ENCODE measurements at places on chromosomes 5 and 9.

GRCh38 chr5:56166671-56167385 lies 66.3 kb downstream of the ANKRD55 start:
- DNase-seq: peak; percentile 27

DNA sequence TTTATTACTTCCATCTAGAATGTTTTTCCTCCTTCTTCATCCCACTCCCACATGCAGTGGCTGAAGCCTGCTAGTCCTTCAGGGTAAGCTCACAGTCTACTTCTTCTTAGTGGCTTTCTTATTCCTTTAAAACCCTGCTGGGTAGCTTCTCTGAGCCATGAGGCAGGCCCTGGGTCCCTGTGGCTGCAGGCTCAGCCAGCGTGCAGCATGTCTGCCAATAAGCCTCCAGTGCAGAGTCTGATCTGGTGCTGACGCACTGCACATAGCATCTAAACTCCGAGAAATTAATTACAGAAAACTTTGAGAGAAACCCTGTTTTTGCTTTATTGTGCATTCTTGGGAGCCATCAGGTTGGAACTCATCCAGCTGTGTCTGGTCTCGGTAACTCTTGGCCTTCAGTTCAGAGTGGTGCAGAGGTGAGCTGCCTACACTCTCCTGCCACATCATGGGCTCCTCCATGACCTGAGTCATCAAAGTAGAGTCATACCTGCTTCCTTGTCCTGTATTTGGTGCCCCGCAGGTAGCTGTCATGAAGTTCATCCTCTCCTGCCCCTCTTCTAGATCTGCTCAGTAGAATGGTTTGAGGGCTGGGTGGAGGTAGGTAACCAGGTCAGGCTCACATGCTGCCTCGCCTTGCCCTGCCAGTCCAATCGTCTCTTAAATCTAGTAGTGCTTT lies 339.4 kb downstream of the KDM4C start:
- no peak for DNase-seq

- no peak for DNase-seq
Observed at GRCh38 chr9:96177719-96178028, 124.3 kb downstream of the HSD17B3 start.

DNA sequence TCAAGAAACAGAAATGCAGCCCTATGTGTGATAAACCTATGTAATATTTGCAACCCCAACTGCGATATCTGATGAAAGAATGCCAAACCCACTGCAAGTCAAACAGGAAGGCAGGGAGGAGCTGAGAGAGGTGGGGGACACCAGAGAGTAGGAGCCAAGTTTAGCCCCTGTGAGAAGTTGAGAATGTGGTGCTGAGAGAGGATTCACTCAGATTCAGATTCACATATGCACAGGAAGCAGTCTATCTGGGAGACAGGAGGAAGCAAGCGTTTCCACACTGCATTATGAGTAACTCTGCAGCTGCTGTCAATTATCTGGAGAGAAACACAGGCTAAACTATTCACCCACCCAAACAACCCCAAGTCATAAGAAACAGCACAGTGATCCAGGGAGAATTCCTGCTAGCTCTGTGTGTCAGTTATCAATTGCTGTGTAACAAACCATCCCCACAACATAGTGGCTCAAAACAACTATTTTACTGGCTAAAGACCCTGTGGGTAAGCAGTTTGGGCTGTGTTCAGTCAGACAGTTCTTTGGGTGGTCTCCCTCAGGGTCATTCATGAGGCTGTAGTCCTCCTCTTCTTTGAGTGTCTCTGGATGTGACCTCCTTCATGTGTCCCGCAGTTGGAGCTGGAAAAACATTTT lies 161.9 kb upstream of the RAI14 start:
- DNase-seq: peak; percentile 58

GRCh38 chr5:61409568-61409967 lies 77.5 kb downstream of the ZSWIM6 start:
- DNase-seq: no peak

DNA sequence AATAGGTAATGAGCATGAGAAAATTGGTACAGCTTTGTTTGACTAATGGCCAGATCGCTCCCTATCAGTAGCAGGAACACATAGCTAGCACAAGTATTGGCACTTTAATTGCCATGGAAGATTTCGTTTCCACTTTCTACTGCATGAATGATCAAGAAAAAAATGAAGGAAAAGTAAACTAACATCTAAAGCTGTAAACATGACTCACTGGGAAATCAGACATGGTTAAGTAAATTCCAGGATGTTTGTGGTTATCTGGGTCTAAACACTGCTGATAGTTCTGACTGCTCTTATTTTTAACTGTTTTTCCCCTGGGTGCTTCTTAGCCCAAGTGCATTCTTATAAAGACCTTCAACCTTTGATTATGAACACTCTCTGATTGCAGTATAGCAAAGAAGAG lies 388.9 kb downstream of the NR2F1-AS1 start:
- no peak for DNase-seq

DNA sequence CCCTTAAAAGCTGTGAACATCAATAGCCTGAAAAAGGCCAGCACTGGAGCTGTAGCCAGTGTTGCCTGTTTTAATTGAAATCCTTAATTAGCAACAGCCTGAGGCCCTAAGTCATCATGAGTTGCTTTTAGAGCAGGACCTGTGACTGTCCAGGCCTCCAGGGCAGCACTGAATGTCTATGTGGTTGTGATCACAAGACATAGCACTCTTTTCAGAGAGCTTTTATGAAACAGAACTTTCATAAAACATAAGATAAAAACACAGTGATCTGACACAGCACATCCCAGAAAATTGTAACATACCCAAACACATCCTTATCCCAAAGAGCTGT lies 85.5 kb upstream of the MYO10 start:
- DNase-seq: no peak

- no peak for DNase-seq
Observed at GRCh38 chr9:113603773-113604172, 140.2 kb downstream of the RGS3 start.

- DNase-seq: no peak
Observed at GRCh38 chr9:1102642-1102970, 52.4 kb downstream of the DMRT2 start.

- DNase-seq: no peak
Observed at GRCh38 chr5:43635374-43635773, 32.4 kb downstream of the NNT start.

- no peak for DNase-seq
Observed at GRCh38 chr5:55629815-55630214, 82.3 kb downstream of the SLC38A9 start.

DNA sequence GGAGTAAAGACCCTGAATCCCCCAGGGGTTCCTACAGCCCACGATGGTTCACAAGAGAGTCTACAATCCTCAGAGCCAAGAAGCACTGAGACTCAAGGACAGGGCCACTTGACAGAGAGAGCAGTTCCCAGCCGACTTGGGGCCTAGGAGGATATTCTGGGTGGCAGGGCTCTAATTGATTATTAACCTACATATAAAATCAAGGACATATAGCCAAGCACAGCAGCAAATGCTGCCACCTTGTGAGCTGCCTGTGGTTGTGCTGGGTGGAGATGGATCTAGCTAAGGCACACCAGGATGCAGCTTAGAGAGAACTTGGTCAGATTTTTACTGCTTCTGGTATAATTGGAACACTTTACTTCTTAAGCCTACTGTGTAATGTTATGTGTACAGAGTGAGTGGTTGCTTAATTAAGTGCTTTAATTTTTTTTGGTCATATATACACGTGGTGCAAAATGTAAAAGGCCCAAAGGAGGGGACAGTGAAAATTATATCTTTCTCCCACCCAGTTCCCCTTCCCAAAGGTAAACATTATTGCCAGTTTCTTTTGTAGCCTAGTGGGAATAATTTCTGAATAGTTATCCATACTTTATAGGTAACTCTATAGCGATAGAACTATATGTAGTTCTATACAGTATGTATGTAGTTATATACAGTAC lies 78.8 kb downstream of the F2RL2 start:
- peak; percentile 67 for DNase-seq

DNA sequence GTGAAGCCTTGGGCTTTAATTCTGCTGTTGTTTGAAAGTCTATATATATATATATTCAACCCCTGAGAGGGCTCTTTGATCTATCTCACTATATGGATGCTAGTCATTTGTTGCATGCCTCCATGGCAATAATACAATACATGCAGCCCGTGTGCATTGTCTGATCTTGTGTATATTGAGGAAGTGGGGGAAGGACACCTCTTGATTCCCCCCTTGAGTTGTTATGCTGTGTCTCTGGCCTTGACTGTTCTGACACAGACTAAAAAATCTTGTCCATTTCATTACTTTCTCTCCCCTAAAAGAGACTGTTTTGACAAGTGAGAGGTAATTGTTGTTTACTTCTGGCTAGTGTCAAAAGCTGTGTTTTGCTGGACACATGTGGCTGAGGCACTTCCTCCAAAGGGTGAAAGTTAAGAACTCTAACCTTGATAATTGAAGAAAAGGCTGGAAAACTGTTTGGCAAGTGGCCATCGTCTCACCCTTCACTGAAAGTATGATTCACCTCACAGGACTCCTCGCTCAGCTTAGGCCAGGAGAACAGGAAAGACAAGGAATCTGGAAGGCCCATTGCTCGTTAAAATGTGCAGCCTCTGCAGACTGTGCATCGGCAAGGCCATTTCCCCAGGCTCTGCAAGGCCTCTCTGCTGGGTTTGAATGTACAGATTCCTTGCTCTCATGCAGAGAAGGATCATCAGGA lies 304.0 kb downstream of the PRELID2 start:
- DNase-seq: no peak

- no peak for DNase-seq
Observed at GRCh38 chr5:2742921-2743679, 8.4 kb downstream of the IRX2 start.

DNA sequence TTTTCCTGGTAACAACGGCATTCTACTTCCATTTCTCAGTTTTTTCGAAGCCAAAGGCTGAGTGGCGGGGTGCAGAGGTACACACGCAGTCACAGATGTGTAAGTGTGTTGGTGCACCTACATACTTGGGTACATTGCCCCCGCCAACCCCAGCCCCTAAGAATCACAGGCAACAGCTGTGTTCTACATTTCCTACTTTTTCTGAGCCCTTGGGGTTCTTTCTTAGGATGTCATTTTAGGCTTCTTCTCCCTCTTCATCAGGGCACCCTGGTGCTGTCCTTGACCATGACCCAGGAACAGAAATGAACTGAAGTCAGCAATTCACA lies 104.8 kb downstream of the PAX5 start:
- DNase-seq: no peak

- no peak for DNase-seq
Observed at GRCh38 chr9:98506422-98507054, 202.2 kb downstream of the GABBR2 start.

GRCh38 chr5:112951124-112951702 lies 25.4 kb upstream of the DCP2 start:
- DNase-seq: no peak

- DNase-seq: no peak
Observed at GRCh38 chr9:6975198-6975597, 217.4 kb downstream of the KDM4C start.

DNA sequence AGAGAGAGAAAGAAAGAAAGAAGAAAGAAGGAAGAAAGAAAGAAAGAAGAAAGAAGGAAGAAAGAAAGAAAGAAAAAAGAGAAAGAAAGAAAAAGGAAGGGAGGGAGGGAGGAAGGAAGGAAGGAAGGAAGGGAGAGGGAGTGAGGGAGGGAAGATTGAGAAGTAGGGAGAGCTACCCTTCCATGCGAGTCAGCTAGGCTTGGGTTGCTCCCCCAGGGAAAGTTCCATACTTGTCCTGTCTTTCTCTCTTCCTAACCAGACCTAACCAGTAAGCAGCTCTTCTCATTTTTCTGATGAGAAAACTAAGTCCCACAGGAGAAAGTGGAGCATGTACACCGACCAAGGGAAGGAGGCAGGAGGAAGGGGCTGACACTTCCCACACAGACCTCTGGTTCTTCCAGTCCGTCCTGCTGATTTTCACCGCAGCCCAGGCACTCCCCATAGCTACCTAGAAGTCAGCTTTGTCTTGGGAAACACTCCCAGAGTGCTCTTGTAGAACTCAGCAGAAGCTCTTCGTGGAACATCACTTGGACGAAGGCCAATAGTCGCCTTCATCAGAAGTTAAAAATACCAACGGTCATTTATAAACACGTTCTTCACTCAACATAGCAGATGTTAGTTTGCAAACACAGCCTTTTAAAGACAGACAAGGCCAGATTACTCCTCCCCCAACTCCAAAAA lies 29.0 kb upstream of the ENTREP1 start:
- no peak for DNase-seq

DNA sequence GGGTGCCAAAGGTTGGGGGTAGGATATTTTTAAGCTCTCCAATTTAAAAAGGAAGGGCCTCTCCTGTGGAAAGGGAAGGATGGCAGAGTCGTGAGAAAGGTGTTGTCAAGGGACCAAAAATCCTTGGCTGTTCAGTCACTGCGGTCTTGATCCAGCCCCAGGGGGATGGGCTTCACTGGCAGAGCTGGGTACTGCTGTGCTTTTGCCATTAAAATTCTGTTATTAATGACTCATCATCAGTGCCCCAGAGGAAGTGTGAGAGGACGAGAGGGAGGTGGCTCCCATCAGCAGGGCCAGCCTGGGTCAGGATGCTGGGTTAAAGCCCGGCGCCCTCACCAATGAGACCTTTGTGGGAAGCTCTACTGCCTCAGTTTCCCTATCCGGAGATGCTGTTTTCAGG lies 16.7 kb downstream of the PCDH12 start:
- DNase-seq: no peak

- no peak for DNase-seq
Observed at GRCh38 chr5:9009931-9010651, 535.8 kb downstream of the SEMA5A start.

DNA sequence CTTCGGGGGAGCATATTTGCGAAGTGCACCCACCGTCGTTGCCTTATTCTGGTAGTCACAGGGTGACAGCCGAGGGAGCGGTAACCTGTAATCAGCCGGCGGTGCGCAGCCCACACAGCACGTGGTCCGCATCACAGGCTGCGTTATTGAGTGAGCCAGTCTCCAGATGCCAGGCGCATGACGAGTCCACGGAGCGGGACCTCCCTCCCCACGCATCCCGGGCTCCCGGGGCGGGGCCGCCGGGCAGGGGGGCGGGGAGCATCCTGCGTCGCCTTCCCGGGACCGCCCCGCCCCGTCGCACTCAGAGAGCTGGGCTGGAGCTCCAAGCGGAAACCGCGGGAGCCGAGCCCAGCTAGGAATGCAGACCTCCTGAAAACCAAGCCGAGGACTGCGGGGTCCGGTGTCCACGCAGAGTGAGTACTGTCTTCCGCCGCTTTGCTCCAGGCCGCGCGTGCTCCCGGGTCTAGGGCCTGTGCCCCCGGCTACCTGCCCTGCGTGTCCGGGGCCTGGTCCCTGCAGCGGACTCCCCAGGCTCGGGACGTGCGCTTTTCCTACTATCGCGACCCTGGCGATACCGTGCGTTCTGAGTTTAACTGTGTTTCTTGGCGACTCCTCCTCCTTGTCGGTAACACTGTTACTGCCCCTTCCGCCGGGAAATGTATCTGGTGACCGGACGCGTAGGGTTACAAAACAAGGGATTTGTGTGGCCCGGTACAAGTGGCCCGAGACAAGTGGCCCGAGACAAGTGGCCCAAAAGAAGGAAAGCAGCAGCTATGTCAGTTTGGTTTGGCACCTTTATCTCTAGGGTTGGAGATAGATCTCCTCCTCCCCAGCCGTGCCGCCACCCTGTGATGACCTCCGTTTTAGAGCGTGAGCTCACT lies 40.6 kb downstream of the CAST start:
- peak; percentile 38 for DNase-seq

All from Kasumi-1 (cell line).